Vagina (tissue), 2 donors: ENCODE measurements at places on chromosomes 1 and 21. TPM values are rescaled to one million over a fixed set of nuclear protein-coding genes. Genes with fewer than 3 reads are reported as not detected.

GRCh38 chr1:223022641-223023473 is 120.2 kb downstream of the TLR5 start:
- no peak for DNase-seq

GRCh38 chr21:14877581-14878228 is 187.1 kb downstream of the NRIP1 start:
- no peak for DNase-seq

DNA sequence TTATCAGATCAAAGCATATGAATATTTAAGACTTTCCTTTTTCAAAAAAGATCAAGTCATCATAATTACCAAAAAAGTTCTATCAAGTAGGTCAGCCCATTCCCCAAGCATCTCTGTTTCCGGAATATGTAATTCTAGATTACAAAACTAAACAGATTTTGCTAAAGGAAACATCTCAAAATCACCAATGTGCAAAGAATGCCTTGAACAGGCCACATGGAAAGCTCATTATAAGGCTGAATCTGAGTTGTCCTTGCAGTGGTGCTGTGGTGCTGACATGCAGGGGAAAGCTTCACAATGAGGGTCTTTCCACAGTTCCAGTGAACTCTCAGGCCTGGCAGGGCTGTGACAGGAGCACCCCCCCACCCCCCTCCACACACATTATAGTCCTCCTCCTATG is 240.9 kb downstream of the OMA1 start:
- DNase-seq, result no peak

DNA sequence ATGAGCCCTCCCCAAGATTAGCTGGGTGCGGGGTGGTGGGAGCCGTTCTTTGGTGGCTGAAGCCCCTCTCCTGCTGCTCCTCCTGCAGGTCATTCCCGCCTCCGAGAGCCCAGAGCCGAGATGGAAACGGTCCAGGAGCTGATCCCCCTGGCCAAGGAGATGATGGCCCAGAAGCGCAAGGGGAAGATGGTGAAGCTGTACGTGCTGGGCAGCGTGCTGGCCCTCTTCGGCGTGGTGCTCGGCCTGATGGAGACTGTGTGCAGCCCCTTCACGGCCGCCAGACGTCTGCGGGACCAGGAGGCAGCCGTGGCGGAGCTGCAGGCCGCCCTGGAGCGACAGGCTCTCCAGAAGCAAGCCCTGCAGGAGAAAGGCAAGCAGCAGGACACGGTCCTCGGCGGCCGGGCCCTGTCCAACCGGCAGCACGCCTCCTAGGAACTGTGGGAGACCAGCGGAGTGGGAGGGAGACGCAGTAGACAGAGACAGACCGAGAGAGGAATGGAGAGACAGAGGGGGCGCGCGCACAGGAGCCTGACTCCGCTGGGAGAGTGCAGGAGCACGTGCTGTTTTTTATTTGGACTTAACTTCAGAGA is 448 bp downstream of the G0S2 start:
- DNase-seq, result no peak

- no peak for DNase-seq
Observed at GRCh38 chr1:192783791-192784190, 25.0 kb upstream of the RGS2 start.

DNA sequence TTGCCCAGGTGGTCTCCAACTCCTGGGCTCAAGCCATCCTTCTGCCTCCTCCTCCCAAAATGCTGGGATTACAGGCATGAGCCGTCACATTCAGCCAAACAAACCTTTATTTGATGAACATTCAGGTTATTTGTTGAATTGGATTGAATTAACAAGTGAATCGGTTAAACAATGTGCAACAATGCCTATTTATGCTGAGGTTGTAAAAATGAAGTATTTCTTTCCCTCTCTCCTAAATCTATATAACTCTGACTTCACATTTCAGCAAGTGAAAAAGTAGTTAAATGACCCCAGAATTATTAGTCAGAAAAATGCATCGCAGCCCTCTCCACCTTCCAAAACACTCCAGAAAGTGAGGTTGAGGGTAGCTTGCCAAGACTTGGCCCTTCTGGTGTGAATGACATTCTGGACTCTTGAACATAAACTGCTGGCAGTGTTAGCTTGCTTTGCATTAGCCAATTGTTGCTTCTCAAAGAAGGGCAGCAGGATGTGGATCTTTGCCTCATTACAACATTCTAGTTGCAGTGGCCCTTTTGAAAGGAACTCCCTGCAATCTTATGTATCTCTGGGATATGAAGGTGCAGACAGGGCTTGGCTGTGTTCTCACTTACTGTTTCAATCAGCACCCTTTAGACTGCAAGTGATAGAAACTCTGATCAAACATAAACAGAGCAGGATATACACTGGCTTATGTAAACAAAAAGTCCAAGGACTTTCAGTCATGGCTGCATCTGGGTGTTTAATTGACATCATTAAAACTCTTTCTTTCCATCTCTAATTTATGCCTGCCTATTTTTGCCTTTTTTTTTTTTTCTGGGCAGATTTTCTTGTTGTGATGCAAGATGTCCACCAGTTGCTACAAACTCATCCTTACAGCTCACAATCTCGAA is 22.4 kb downstream of the EDN2 start:
- DNase-seq, result no peak

DNA sequence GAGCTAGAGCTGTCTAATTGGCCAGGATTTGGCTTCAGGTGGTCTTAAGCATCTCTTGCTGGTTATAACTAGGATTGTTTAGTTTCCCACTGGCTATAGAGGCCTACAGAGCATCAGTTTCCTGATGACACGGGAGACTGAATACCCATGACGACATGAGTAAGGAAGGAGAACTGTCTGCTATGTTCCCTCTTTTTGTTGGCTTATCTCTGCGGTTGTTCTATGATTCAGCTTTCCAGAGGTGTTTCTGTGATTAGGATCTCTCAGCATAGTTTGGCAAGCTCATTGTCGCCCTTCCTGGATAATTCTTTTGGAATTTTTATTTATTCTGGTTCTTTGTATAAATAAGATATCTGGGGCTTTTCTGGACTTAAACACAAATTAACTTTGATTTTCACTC is 163.4 kb downstream of the OLFM3 start:
- DNase-seq, result no peak

GRCh38 chr1:212473729-212474128 is 41.0 kb downstream of the NENF start:
- DNase-seq, result no peak

DNA sequence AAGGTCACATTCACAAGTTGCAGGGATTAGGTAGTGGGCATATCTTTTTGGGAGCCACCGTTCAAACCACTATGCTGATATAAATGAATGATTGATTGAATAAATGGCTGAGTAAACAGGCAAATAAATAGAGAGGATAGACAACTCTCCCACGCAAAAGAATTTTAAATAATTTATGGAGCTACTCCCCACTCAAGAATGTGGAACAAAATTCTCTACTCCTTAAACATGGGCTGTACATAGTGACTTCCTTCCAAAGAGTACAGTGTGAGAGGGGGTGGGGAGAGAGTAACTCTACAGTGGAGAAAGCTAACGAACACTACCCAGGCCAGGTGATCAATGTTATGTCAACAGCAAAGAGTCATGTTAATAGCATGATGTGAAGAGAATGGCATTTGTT is 40.7 kb downstream of the KRTAP19-8 start:
- no peak for DNase-seq

GRCh38 chr1:248695451-248696132 is 7.0 kb downstream of the OR14I1 start:
- no peak for DNase-seq

DNA sequence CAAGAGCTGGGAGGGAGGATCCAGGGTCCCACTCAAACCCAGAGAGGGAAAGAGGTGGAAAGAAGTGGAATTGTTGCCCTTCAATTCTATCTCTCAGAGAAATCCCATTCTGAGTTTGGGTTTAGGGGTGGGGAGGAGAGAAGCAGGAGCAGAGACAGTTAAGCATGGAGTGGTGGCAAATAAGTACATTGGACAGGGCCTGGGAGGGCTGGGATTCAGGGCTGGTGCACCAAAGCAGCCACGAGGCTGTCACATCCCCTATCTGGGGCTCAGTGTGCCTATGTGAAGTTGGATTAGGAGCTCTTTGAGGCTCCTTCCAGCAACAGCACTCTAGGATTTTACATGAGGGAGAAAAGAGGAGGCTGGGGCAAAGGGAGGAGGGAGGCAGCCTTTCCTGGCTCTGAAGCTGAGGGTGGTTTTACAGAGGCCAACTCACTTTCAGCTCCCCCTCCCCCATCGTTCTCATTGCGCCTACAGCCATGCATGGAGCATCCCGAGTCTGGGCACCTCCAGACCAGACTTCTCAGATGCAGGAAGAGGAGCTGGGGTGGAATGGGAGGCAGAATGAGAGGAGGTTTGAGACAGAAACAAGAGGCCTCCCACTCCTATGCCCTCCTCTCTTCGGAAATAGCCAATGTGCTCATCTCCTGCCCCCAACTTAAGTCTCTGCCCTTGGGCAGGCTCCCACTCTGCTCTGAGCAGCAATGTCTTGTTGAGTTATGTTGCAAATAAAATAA is 3.0 kb upstream of the SYT6 start:
- DNase-seq, result no peak

DNA sequence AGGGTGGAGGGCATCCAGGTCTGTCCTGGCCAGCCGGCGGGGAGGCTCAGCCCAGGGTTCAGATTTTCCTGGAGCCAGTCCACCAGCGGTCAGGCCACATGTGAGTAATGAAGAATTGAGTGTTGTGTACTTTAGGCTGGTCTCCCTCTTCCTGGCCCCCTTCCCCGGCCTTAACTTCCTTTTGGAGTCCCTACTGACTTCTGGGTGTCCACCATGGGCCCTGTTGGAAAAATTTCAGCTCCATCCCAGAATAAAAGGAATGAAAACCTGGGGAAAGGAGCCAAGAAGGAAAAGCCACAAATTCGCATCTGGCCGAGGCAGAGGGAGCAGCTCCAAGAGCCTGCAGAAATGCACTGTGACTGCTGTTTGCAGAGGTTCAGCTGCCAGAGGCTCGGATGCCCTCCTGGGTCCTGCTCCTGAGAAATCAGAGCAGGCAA is 35.5 kb upstream of the HHAT start:
- no peak for DNase-seq

DNA sequence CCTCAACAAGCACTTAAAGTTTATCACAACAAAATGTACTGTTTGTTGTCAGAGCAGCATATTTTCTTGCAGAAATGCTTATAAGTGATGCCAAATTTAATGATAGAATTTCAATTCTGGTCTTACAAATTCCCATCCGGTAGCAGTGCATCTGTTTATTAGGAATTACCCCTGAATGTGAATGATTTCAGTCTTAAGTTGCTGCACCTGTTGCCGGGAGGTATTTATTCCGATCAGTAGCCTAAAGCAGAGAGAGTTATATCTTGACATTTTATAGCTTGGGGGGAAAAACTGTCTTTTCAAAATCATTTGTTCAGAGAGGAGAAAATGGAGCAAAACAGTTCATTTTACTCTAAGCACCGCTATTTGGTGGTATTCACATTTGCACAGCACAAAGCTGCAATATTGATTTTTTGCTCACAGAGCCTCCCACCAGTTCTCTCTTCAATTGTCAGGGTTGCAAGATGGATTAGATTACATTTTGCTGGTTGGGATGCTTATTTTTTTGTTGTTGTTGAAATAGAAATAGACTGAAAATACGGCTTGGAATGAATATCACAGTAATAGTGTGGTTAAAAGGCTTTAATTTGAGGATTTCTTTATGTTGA is 98.6 kb downstream of the ADGRL2 start:
- DNase-seq, result no peak

DNA sequence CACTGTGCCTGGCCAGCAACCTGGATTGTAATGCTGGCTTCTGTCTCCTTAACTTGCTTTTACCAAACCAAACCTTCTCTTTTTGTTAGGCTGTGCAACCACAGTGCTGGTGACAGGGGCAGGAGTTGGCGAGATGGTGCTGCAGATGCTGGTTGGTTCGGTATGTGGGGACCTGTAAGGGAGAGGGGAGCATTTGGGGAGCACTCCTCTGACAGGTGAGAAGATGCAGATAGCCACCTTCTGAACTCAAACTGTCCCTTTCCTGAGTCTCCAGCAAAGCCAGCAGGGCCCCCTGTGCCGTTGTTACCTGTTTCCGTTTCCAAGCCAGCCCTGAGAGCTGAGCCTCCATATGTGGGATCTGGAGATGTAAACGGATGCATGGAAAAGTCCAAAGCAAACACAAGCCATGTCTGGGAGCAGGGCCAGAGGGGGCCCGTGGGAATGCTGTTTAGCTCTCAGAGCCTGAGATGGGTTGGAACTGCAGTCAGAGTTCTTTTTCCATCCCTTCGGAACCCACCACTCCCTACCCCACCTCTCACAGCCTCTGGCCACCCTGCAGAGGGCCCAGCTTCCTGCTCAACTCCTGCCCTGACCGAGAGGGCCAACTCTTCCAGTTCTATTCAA is 34.0 kb downstream of the ELK4 start:
- no peak for DNase-seq

DNA sequence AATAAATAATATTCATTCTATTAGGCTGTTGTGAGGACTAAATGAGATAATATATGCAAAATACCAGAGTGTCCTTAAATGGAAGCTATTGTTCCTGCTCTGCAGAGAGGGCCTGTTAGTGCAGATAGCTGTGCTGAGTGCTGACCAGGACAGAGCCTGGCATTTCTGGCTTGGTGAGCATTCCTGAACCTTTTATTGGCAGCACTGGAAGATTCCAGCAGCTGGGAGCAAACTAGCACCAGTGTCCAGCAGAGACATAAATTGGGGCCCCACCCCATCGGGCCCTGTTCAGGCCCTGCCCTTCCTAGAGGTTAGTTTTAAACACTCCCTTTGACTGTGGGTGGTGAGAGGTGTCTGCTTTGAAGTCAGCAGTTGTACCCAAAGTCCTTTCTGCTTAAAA is 85.9 kb upstream of the GADD45A start:
- DNase-seq, result no peak

GRCh38 chr1:168273575-168273974 is 7.1 kb upstream of the TBX19 start:
- no peak for DNase-seq

DNA sequence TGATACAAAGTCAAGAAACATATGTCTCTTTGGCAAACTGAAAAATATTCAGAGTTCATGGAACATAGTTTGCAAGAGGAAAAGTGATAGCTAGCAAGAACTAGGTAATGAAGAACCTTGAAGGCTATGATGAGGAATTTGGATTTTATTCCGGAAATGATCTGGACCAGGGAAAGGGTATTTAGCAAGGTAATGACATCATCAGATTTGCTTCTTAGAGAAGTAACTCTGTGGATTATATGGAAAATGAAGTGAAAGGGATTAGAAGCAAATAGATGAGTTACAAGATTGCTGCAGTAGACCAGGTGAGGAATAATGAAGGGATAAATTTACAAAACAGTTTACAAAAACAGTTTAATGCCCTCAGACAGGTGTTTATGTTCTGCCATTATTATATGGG is 197.3 kb downstream of the RASAL2 start:
- no peak for DNase-seq

GRCh38 chr1:93347334-93347899 is 1.7 kb downstream of the DR1 start:
- DNase-seq, result no peak

GRCh38 chr1:232579466-232579865 is 50.5 kb downstream of the SIPA1L2 start:
- DNase-seq, result no peak

GRCh38 chr1:5927506-5928370 is 64.5 kb downstream of the NPHP4 start:
- peak; percentile 82 for DNase-seq

- DNase-seq, result no peak
Observed at GRCh38 chr1:14403961-14404645, 194.4 kb upstream of the KAZN start.

AGT gene
- total RNA-seq, result 9.6 TPM

TRNP1 gene
- 13.0 TPM for total RNA-seq

LCE1F gene
- total RNA-seq, result not detected

C1orf185 gene
- not detected for total RNA-seq

CRYAA gene
- not detected for total RNA-seq

SF3B4 gene
- 21.6 TPM for total RNA-seq

FCRL4 gene
- not detected for total RNA-seq

PTGFRN gene
- total RNA-seq, result 52.8 TPM

GRIK1 gene
- 3.2 TPM for total RNA-seq

LAMC2 gene
- total RNA-seq, result 13.3 TPM

CDA gene
- total RNA-seq, result 16.0 TPM
